ENCODE measurements at places on chromosomes 2 and 18. TPM values are rescaled to one million over a fixed set of nuclear protein-coding genes. Genes with fewer than 3 reads are reported as not detected.

The ZNF513 gene
- 15.3 TPM for total RNA-seq

The NLRC4 gene
- total RNA-seq: 3.7 TPM

The SIX2 gene
- 1.7 TPM for total RNA-seq

The ZNF385B gene
- total RNA-seq: 4.6 TPM

The OR6B3 gene
- total RNA-seq: not detected

GRCh38 chr18:49529596-49529995 lies 32.3 kb upstream of the LIPG start:
- DNase-seq: no peak

DNA sequence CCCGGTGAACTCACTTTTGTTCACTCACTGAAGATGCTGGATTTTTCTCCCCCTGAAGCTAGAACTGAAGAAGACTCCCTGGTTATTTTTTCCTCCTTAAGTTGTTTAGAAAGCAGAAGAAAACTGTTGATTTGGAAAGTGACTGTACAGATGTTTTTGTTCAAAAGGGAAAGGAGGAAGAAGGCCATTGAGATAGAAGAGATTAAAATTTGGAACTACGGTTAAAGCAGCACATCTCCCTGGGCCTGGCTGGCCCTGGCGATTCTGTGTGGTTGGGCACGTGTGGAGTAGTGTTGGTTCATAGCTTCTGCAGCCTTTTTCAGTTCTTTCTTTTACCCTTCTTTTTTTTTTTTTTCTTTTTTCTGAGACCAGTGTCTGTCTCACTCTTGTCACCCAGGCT lies 109.2 kb downstream of the MAP4K4 start:
- DNase-seq: no peak

DNA sequence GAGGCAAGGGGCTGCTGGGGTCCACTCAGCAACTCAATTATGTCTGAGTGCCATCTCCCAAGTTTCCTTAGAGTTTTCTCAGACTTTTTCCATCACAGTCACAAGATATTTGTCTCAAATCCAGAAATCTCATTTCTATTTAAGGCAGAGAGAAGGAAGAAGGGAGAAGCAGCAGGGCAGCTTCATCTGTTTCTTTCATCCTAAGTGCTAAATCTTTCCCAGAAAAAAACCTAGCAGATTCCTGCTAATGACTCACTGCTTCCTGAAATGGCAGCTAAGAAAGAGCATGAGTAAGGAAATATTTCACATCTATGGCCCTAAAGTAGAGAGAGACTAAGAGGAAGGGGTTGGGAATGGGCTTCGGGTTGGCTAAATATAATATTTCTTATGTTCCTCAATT lies 88.0 kb downstream of the KYNU start:
- no peak for DNase-seq

GRCh38 chr2:218315397-218315796 lies 23.1 kb upstream of the TMBIM1 start:
- DNase-seq: no peak

GRCh38 chr2:149719695-149720094 lies 132.1 kb upstream of the MMADHC start:
- no peak for DNase-seq

GRCh38 chr2:231361701-231362554 lies 33.6 kb upstream of the B3GNT7 start:
- DNase-seq: peak; percentile 54

- DNase-seq: no peak
Measured at GRCh38 chr2:224875841-224876240, 159.7 kb upstream of the CCDC195 start.

- no peak for DNase-seq
Measured at GRCh38 chr18:77054288-77054605, 78.3 kb downstream of the MBP start.

DNA sequence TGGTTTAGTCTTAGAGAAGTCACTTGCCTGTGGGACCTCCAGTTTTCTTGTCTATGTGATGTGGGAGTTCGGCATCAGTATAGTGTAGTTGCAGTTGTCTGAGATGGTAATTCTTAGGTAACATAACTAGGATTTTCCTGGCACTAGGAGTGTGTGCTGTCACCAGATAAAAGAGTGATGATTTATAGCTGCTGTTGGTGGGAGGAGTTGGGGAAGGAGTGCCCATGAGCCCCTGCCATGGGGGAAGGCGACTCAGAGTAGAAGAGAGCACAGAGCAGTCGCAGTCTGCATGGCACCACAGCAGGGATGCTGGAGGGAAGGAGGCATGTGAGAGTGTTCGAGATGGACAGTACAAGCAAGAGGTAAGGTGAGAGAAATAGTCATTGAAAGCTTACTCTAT lies 38.7 kb downstream of the ATP9B start:
- DNase-seq: no peak

- DNase-seq: no peak
Measured at GRCh38 chr2:241863536-241863954, 4.9 kb upstream of the PDCD1 start.

DNA sequence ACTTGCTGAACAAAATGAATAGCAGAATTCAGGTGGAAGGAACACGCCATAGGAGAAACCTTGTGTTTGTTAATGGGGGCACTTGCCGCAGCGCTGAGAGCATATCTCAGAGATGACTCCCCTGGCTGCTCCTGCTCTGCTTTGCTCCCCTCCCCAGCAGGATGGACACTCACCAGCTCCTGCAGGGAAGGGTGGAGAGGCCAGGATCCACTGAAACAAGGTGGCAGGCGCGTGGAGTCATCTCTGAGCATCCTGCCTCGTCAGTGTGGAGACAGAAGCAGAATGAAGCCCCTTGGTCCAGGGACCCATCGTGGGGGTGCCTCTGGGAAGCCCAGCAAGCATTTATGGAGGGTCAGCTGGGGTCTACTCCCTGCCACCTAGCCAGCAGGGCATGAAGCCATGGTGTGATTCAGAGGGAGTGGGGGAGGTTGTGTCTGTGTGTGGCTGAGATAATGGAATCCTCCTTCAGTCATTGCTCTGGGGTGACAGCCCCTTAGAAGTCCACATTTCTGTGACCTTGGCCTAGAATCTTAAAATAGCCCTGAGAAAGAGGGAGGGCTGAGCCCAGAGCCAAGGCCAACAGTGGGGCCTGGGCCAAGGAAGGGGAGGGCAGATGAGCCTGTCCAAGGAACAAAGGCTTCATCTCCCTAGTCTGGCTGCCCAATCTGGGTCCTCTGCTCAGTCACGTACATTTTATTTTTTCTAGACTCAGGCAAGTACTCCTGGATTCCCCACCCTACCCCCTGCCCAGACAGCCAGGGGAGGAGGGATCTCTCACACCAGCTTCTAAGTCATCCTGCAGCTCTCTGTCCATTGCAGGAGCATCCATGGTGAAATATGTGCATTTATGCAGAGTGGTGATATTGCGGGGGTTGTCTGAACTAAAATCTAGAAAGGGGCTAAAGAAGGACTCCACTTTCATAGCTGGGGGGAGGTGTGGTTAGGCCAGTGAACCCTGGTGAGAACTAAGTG lies 215.4 kb downstream of the ZBTB7C start:
- DNase-seq: no peak

- DNase-seq: no peak
Measured at GRCh38 chr2:196200557-196200956, 29.2 kb upstream of the STK17B start.

- no peak for DNase-seq
Measured at GRCh38 chr2:64122358-64122757, 21.9 kb downstream of the PELI1 start.

DNA sequence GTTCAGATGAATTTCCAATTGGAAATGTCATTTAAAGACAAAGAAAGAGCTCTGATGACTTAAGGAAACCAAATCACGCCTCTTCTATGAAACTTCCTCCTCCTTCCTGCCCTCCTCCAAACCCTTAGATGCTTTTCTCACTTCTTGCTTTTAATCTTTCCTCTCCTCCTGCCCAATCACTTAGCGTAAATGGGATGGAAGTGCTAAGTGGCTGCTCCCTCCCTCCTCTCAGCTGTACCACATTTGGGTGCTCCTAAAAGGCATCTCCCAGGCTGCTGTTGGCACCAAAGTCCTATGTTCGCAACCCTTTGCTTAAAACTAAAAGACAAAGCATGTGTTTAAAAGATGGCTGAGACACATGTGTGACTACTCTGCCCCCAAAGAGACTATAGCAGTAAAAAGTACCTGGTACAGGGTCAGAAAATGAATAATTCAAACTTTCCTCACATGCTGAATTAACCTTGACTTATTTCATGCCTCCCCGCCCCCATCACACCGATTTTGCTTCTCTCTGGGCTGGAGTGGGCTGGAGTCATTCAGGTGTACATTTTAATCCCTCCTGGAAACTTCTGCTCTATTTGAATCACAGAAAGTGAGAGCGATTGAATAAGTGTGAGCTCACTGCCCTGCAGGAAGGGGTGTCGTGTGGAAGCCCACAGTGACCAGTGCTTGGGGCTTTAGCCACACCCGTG lies 59.2 kb upstream of the KLF7 start:
- no peak for DNase-seq

GRCh38 chr18:74825460-74825859 lies 227.8 kb downstream of the ZNF407 start:
- no peak for DNase-seq

DNA sequence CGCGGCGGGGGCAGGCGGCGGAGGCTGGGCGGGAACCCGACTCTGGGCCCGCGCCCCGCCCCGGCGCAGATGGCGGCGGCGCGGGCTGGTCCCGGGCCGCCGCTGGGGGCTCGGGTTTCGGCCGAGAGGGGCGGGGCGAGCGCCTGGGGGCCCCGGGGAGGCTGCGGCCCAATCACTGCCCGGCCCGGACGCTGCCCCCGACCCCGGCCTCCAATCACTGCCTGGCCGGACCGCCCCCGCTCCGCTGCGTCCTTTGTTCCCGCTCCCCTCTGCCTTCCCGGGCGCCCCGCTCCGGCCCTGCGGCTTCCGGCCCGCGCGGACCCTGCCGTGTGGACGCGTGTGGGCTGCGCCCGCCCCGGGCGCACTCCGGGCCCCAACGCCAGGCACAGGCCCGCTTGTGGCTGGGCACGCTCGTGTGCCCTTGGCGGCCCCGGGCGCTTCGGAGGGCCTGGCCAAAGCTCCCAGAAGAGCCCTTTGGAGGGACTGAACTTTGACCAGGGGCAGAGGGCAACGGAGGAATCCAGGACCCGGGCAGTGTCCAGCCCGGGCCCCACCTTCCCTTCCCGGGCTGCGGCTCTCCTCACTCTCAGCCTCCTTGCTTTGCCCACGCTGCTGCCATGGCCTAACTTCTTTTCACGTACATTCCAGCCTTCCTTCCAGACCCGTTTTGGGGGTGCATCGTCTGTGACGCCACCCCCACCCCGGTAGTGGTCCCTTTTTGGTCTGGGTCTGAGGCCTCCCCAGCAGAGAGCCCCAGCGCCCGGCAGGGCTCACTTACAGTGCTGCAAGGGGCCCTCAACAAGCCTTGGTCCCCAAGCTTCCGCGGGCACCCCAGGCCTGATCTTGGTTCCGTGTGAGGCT lies 27.1 kb upstream of the PTMA start:
- DNase-seq: peak; percentile 95

GRCh38 chr2:233218836-233219235 lies 32.6 kb upstream of the ATG16L1 start:
- no peak for DNase-seq

GRCh38 chr2:178747767-178748166 lies 59.5 kb downstream of the TTN start:
- DNase-seq: no peak

DNA sequence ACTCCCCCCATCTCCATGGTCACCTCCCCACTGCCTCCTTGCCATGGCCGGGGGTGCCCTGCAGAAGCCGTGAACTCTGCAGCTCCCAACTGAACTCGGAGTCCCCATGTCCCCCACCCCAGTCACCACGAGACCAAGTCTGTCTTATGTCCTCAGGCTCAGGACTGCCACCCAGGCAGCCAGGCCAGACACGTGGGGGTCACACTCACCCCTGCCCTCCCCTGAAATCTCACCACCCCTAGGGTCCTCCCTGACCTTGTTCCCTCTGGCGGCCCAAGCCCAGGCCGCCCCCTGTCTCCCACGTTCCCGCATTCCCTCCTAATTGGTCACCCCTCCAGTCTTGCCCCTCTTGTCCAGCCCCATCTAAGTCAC lies 11.0 kb downstream of the AQP12A start:
- DNase-seq: peak; percentile 60

GRCh38 chr2:1480671-1481076 lies 67.4 kb downstream of the TPO start:
- DNase-seq: peak; percentile 63

DNA sequence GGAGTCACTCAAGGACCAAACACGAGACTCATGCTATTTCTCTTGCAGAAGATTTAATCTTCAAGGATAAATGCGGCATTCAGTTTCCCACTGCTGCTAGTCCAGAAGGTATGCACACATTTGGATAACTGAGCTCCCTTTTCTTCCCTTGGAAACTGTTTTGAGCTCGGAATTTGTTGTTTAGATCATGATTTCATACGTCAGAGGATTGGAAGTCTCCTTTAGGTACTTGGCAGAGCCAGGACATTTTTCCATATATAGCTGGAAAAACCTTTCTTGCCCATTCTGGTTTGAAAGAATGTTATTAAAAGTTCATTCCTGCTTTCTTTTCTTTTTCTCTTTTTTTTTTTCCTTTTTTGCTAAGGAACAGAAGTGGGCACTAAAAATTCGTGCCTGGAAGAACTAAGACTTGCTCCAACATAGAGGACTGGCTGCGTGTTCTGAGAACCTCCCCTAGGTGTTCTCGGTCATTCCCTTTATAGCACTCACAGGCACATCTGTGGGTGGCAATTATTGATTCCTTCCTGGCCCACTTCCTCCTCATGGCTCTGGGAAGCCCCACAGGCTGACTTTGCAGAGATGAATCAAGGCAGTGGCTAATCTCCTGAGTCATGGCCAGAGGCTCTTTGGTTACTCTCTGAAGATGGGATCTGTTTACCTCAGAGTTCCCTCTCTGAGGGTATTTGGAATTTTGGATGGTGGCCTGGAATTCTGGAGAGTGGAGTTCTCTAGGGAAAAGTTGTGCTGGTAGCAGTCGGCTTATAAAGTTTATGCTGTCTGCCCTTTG lies 104.8 kb downstream of the PLCL1 start:
- DNase-seq: no peak

DNA sequence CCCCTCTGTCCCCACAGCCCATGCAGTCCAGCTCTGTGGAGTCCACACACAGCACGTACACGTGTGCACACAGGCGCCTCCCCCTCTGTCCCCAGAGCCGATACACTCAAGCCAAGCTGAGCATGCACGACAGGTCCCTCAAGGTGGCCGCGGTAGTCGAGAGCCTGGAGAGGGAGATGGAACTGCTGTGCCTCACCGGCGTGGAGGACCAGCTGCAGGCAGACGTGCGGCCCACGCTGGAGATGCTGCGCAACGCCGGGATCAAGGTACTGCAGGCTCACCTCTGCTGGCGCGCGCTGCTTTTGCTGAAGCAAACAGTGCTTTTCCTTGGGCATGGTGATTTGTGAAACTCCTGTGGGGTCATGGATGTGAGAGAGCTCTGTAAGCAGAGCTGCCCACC lies 58.5 kb upstream of the NFATC1 start:
- DNase-seq: no peak

DNA sequence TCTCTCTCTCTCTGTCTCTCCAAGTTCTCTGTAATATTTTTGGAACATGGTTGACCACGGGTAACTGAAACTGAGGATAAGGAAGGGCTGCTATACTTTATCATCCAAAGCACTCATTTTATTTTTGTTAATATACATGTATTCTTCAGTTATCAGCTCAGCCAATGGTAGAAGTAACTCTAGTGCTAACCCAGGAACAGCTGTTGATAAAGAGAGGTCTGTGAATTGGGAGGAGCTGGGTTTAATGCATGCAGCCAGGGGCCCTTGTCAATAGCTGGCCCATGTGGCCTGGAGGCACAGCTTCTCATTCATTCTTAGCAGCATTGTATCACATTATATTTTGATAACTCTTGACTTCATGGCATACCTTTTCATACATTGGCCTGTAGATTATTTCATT lies 401.6 kb downstream of the EPHA4 start:
- DNase-seq: no peak

GRCh38 chr2:95374029-95374428 lies 28.5 kb upstream of the FAHD2A start:
- peak; percentile 24 for DNase-seq

All from aorta (tissue), 5 donors.